Activated gamma-delta T cell (primary cell): ENCODE measurements at places on chromosomes 3 and 15.

GRCh38 chr3:43077261-43077660 lies 28.6 kb downstream of the POMGNT2 start:
- DNase-seq = no peak

DNA sequence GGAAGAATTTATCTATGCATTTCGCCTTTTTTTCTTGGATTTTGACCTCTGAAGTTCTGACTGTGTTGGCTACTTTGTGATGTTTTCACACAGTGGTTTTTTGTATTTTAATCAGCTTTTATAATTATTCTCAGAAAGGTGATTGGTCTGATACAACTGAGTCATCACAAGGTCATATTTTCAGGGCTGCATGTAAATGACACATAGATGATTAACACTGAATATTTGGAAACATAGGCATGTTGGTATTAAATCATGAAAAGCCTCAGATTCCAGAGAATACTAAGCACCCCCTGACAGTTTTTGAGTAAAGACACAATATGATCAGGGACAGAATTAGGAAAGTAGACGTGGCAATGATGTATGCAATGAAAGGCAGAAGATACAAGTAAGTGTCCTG lies 175.5 kb upstream of the SLCO3A1 start:
- no peak for DNase-seq

DNA sequence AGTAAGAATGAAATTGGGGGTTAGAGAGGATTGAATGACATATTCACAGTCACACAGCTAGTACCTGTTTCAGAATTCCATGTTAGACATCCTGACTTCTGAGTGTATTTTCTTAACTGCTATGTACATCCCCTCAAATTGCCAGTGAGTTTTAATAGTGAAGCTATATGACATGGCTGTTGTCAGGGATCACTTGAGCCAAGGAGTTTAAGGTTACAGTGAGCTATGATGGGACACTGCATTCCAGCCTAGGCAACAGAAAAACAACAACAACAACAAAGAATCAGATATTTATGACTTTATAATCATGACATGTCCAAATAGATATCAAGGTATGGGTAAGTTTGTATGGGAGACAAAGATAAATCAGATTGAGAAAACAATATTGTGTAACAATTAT lies 16.6 kb downstream of the PARP15 start:
- DNase-seq = no peak

GRCh38 chr15:40344217-40344616 lies 3.5 kb upstream of the CCDC9B start:
- DNase-seq = no peak

DNA sequence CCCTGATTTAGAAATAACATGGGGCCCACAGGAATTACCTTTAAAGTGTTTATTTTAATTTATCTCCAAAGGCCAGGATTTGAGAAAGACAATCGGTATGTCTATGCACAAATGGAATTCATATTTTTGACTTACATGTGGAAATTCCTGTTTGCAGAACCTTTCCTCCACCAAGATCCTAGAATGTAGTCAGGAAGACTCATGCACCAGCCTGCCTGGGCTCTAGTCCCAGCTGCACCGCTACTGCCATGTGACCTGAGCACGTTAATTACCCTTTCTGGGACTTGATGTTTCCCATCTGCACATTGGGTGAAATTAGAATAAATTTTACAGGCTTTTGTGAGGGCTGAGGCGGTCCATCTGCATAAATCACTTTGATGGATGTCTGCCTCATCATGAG lies 194.2 kb downstream of the ATP10A start:
- DNase-seq = no peak

GRCh38 chr3:12918231-12918630 lies 76.9 kb upstream of the RPL32 start:
- DNase-seq = no peak

DNA sequence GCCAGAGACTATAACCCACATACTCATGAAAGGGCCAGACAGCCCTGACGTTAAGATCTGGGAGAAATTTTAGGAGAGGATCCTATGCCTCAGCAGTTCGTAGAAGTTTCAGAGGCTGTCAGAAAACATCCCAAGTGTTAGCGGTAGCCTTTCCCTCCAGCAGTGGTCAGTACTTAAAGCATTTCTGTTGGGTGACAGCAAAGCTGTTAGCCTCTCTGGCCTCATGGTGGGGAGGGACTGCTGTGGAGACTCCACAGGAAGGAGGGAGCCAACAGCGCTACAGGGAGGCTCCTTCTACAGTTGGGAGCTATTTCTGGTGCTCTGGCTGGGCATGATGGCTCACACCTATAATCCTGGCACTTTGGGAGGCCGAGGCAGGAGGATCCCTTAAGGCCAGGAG lies 27.4 kb downstream of the IDH2 start:
- no peak for DNase-seq

- no peak for DNase-seq
These were observed 10.0 kb downstream of the ATR start for GRCh38 chr3:142568393-142569017.

GRCh38 chr15:79027532-79028410 lies 62.8 kb downstream of the RASGRF1 start:
- no peak for DNase-seq

- DNase-seq = no peak
These were observed 46.6 kb upstream of the GOLGA8J start for GRCh38 chr15:30036036-30036703.

GRCh38 chr3:123511726-123512125 lies 62.8 kb upstream of the ADCY5 start:
- DNase-seq = no peak

DNA sequence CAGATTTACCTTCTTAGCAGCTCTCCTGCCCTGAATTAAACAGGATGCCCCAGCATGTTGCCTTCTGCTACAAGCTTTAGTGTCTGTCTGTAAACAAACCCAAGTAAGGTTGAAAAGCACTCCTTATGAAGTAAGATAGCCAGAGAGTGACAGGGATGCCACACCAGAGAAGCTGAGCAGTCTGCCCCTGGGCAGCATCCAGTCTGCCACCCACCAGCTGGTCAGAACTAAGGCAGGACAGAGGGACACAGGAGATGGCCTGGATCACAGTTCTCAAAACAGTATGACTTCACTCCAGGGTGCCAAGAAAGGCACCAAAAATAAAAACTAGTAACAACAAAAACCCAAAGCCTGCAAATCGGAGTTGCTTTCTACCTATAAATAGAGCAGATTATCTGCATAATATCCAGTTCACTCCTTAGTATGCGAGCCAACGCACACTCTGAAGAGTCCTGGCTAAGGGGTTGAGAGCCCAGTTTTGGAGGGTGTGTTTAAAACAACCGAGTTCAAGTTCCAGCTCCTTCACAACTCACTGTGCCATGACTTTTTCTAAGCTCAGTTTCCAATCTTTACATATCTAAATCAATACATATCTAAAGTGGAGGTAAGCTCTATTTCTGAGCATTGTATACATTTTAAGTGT lies 198.9 kb downstream of the KCNMB2 start:
- no peak for DNase-seq

DNA sequence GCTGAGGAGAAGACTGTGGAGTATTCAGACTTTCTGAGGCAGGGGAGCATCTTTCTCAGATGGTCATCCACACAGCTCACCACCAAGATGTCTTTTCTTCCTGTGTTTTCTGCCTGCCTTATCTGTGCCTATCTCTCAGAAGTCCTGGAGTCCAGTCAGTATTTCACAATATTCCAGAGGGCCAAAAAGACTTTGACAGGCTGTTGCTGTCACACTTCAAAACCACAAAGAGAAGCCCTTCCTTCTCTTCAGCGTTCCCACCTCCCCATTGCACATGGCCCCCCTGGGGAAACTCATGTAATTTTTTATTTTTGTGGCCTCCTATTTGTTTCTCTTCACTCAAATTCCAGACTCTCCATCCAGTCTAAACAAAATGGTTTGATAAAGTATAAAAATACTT lies 585.2 kb downstream of the EPHA3 start:
- no peak for DNase-seq

GRCh38 chr3:16255726-16256125 lies 9.0 kb downstream of the DPH3 start:
- DNase-seq = no peak

- DNase-seq = no peak
These were observed 278.2 kb downstream of the CTNNB1 start for GRCh38 chr3:41477399-41478014.

GRCh38 chr3:169117264-169117663 lies 546.2 kb downstream of the MECOM start:
- DNase-seq = no peak

DNA sequence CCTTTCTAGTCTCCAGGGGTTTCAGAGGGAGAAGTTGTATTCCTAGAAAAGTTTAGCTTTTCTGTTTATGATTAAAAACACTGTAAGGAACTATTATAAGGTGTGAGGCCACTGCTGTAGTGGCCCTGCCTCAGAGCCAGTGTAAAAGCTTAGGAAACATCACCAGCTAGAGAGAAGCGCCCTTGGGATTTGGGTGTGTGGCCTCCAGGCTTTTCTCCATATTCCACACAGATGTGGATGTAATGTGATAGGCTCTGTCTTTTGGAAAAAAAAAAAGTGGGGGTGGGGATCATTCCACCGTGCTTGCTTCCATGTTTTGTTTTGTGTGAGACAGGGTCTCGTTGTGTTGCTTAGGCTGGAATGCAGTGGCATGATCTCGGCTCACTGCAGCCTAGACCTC lies 13.9 kb downstream of the SEC61A1 start:
- DNase-seq = no peak

- DNase-seq = no peak
These were observed 871.9 kb upstream of the GBE1 start for GRCh38 chr3:82633319-82633718.

- DNase-seq = no peak
These were observed 13.6 kb upstream of the COMMD2 start for GRCh38 chr3:149765762-149766334.

DNA sequence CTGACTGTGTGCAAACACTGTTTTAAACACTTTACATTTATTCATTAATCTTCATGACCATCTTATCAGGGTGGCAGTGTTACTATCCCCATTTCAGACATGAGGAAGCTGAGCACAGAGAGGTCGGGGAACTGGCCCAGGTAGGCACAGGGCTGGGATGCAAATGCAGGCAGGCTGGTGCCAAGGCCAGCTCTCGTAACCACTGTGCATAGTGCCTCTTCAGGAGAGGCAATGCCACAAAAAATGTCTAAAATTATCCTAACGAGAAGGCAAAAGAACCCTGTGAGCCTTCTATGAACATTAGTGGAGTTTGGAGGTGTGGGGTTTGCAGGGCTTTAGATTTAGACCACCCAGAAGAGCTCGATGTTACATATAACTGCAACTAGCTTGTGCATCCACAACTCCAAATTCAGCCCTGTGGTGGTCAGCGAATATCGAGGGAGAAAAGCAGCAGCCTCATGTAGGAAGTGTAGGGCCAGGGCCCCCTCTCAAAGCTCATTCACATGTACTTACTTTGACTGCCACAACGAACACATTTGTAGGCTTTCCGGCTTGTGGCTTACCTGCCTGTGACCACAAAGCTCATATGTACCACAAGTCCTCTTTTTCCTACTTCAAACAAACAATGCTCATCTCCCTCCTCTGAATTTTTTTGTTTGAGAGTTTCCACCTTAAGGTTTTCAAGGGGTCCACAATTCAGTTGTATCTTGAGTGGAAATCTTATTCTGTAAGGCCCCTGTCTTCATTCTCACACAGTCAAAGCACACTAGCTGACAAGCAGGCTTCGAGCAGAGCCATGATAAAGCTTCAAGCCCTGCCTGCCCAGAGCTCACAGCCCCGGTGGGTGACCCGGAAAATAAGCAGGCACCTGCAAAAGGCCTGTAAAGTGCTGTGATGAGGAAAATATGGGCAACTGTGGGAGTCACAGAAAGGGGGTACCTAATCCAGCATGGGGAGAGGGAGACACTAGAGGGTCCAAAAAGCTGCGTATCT lies 722.9 kb upstream of the CFAP20DC start:
- no peak for DNase-seq

- no peak for DNase-seq
These were observed 21.2 kb downstream of the SLC7A14 start for GRCh38 chr3:170564664-170565063.

- no peak for DNase-seq
These were observed 210.1 kb downstream of the CHST2 start for GRCh38 chr3:143329567-143330211.

DNA sequence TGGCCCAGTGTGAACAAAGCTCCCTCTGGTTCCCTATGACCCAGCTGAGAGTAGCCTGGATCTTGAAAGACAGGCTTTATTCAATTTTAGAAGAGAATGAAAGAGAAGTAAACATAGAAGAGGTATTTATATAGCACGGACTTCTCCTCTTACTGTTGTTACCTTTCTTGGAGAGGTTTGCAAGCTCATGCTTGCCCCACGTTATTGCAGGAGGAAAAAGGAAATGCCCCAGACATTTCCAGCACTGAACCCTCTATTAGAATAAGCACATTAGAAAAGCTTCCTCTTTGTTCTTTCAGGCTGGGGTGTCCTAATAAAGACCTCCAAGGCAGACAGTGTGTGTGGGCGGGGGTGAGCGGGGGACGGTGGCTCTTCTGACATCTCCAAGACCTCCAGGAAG lies 98.7 kb upstream of the AGBL1 start:
- no peak for DNase-seq

- DNase-seq = no peak
These were observed 39.4 kb downstream of the KPNA1 start for GRCh38 chr3:122475316-122475715.

DNA sequence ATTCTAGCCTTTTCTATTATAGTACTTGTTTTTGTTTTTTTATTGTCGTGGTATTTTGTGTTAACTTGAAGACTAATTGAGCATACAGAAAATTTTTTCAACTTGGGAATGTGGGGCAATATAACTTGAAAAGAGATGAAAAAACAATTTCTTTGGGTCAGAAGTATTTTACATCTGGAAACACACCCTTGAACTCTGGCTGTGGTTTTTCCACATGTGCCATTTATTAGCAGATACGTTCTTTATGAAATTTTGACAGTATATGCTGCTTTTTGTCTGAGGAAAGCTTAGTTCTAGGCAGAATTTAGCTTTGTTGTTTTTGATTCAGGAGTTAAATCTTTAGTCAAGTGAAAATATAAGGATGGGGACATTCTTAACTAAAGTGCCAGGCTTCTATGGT lies 44.7 kb downstream of the TCF12 start:
- DNase-seq = no peak

DNA sequence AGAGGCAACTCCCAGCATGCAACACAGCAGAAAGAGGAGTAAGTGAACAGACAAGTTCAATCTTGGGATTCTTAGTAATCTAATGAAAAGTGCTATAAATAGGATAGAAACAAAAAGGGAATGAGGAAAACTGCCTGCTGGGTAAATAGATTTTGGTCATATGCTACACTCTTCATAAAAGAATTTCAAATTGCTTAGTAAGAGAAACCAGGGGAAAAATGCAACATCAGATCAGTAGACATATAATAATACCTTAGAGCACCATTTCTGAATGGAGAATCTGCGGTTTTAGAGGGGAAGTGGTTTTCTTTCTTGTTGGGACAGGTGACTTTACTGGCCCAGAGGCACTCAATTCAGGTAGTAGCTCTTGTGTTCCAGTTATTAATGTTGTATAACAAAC lies 13.4 kb upstream of the TBC1D5 start:
- DNase-seq = no peak

- no peak for DNase-seq
These were observed 583.2 kb downstream of the EPHA3 start for GRCh38 chr3:89690646-89691045.

GRCh38 chr3:5314897-5315296 lies 127.4 kb downstream of the EDEM1 start:
- DNase-seq = no peak
